SK-N-SH (cell line): ENCODE measurements at places on chromosomes 12 and 14. TPM values are rescaled to one million over a fixed set of nuclear protein-coding genes. Genes with fewer than 3 reads are reported as not detected.

TBX3 gene
- polyA plus RNA-seq = 10.2 and 11.3 TPM in 2 replicates

KRT3 gene
- not detected in 2 replicates for polyA plus RNA-seq

FOXM1 gene
- 17.0 and 29.9 TPM in 2 replicates for polyA plus RNA-seq

C12orf54 gene
- polyA plus RNA-seq = not detected in 2 replicates

DNA sequence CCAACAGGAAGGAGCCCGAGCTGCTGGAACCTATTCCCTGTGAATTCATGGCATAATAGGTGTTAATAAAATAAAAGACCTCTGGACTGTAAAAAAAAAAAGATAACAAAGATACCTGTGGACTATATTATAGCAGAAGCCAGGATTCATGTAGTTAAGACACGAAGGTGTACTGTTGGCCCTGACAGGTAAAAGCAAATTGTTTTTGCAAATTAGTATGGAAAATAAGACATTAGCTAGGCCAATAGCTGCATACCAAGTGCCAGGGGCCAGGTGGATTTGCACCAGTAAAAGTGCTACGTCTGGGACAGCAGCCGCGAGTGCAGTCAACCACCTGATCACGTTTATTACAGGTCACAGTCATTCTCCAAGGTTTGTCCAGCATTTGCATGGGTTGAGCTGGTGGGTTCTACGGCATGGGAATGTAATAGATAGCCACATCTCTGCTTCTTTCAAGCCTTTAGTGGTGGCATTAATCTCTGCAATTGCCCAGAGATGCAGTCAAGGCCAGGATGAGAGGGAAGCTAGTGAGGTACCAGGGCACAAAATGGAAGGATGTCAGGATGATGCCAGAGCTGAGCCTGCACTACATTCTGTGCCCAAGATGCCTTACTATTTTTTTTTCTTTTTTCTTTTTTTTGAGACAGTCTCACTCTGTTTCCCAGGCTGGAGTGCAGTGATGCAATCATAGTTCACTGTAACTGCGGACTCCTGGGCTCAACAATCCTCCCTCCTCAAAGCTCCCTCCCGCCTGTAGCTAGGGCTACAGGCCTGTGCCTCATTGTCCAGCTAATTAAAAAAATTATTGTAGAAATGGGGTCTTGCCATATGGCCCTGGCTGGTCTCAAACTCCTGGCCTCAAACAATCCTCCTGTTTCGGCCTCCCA is 26.3 kb downstream of the TNFAIP2 start:
- no peak for DNase-seq
- no peak overlapping the region for H3K4me3 ChIP-seq
- H3K36me3 ChIP-seq = no peaks in the 10 kb centered on the region

DNA sequence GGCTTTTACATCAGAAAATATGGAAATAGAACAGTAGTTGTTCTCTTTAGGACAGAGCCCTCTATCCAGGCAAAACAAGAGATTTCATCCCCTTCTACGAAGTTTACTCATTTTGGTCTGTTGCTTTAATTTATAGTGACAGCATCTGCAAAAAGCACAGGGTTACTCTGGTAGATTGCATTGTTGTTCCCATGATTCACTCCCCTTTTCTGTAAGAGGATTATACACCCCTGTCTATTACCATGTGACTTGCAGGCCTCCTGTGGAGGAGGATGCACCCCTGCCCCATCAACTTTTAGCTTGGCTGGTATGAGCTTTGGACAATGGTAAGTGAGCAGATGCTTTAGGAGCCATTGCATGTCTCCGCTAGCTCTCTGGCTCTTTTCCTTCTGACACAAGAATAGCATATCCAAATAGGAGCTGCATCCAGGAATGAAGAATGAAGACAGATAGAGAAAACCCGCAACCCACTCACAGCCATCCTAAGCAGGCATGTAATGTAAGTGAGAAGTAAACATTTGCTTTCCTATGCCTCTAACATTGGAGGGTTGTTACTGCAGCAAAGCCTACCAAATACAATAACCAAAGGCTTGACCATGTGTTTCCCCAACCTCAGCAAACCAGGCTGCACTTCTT is 304.2 kb downstream of the AKAP6 start:
- H3K36me3 ChIP-seq = no peaks in the 10 kb centered on the region
- H3K27ac ChIP-seq = no peak overlapping the region
- no peaks in the 10 kb centered on the region for H3K27me3 ChIP-seq
- DNase-seq = no peak

GRCh38 chr14:100109594-100109955 is 44.4 kb downstream of the EVL start:
- DNase-seq = no peak
- peaks cover 15% of the 10 kb centered on the region; the same call in 1 of the 2 replicates for H3K4me1 ChIP-seq
- no peaks in the 10 kb centered on the region for H3K36me3 ChIP-seq

DNA sequence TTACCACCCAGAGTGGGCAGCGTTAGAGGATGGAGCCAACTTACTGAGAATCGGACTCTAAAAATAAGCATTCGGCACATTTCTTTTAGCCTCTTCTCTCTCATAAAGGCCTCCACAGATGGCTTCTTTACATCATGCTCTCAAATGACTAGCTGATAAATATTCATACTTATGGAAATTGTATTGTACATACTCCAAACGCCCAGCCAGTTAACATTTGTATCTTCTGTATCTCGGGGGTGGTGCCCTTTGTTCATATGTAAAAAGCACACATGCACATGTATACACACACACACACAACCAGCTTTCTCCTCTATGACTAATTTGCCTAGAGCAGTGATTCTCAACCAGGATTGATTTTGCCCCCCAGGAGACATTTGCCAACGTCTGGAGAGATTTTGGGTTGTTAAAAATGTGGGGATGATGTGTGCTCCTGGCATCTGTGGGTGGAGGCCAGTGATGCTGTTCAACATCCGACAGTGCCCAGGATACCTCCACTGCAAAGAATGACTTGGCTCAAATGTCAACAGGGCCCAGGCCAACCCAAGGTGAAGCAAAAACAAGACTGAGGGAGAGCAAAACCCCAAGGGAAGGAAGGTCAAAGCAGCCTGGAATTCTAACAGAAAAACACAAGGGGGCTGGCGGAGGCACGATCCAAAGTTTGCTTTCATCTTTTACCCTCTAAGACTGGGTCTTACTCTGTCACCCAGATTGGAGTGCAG is 15.2 kb upstream of the CDK2AP1 start:
- DNase-seq = no peak
- no peaks in the 10 kb centered on the region for H3K27me3 ChIP-seq
- H3K27ac ChIP-seq = no peak overlapping the region
- H3K4me3 ChIP-seq = no peak overlapping the region
- peaks cover 18% of the 10 kb centered on the region for H3K36me3 ChIP-seq
- no peaks in the 10 kb centered on the region for H3K4me1 ChIP-seq

DNA sequence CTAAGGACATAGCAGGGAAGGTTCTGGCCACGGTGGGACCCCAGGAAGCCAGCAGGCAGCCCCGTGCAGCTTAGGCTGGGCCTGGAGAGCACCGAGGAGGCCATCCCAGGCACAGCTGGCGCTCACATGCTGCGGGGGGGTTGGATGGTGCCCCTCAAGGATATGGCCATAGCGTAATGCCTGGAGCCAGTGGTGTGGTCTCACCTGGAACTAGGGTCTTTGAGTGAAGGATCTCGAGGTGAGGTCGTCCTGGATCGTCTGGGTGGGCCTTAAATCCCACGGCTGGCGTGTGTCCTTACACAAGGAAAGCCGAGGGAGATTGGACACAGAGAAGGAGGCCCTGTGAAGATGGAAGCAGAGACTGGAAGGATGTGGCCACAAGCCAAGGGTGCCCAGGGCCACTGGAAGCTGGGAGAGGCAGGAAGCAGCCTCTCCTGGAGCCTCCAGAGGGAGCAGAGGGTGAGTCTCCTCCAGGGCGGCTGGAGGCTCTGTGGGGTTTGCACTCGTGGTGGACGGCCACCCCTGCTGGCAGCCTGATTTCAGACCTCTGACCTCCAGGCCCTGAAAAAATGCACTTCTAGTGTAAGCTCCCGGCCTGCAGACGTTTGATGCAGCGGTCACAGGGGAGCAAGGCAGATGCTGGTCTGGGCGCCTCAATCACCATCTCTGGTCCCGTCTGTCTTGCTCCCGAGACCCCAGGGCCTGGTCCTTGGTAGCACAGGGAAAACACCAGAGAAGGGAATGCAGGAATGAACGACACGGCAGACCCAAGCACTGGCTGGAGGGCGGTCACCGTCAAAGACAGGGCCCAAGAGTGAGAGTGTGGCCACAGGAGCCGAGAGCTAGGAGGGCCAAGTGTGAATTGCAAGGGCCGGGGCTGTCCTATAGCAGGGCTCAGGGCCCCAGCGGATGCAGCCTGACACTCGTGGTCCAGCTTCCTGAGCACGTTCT is 218.6 kb downstream of the KIF26A start:
- no peaks in the 10 kb centered on the region for H3K36me3 ChIP-seq
- no peaks in the 10 kb centered on the region for H3K4me1 ChIP-seq
- peak; percentile 31 for DNase-seq

DNA sequence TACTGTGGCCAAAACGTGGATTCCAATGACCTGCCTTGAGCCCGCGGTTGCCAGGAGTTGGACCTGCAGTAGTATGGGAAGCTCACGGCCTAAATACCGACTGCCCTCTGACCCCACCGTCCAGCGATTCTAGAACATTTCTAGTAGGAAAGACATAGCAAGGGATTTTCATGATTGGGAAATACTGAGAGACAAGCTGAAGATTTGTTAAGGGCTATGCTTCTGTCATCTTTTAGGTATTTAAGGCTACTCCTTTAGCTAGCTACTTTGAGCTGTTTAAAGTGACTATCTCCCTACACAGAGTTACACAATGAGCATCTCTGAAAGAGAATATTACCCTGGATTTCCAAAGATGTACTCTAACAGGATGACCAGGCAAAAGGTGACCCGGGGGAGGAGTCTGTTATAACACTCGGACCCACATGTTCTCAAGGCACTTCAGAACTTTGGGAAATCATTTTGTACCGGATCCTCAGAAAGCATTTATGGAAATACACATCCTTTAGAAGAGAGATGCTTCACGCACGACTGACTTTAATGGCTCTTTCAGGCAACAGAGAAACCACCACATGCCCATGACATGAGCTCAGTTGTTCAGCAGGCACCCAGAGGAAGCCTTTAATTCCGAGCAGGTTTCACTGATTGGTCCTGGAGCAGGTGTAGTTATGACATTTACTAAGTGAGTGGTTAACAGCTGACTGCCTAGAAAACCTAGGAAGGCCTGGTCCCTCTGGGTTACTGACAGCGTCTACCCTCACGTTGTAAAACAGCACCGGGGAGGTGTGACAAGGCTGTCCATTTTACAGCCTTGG is 4.2 kb downstream of the BAG5 start:
- DNase-seq = no peak
- H3K36me3 ChIP-seq = peaks cover 32% of the 10 kb centered on the region
- no peak overlapping the region for H3K4me3 ChIP-seq
- no peaks in the 10 kb centered on the region for H3K27me3 ChIP-seq

GRCh38 chr12:12976366-12976765 is 23.7 kb downstream of the HEBP1 start:
- H3K4me3 ChIP-seq = no peak overlapping the region
- DNase-seq = no peak
- H3K27me3 ChIP-seq = no peaks in the 10 kb centered on the region
- peaks cover 39% of the 10 kb centered on the region for H3K36me3 ChIP-seq
- peaks cover 20% of the 10 kb centered on the region for H3K4me1 ChIP-seq

DNA sequence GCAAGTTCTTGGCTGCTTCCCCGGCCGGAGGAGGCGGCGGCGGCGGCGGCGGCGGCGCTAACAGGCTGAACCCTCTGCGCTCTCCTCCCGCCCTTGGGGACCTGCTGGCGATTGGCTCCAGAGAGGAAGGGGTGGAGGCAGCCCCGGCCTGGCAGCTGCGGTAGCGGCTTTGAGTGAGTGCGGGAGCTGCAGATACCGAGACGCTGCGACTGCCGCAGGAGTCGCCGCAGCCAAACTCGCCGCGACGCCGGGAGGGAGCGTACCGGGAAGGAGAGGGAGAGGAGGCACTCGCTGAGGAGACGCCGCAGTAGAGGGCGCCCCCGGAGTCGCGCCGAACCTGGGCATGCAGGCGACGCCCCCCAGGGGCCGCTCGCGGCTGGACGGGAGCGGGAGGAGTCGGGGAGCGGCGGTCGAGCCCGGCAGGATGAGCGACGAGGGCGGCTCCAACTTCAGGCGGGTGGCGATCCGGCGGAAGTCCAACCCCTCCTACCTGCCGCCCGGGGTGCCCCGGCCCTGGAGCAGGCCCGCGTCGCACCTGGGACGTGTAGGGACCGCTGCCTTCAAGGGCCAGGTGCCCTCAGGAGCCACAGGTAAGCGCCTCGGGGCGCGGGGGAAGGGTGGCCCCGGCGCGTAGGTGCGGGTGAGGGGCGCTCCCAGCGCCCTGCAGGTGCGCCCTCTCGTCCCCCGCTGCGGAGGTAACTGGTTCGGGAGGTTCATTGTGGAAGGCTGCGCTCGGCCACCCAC is at the start of gene FGD4:
TSS of gene FGD4 (plus strand) at position 189 of the 744 bp plus-strand sequence.
- peak within 1 kb of the TSS; percentile 73 for H3K4me3 ChIP-seq
- peaks cover 9% of the 10 kb centered on the region; the same call in 1 of the 2 replicates for H3K4me1 ChIP-seq
- peak; percentile 94 for DNase-seq
- no peaks in the 10 kb centered on the region for H3K36me3 ChIP-seq
- no peak within 1 kb of the TSS for H3K27ac ChIP-seq

- no peaks in the 10 kb centered on the region for H3K36me3 ChIP-seq
- H3K4me1 ChIP-seq = no peaks in the 10 kb centered on the region; the same call in 1 of the 2 replicates
- no peak for DNase-seq
- H3K27ac ChIP-seq = no peak overlapping the region
These were observed 1.5 kb downstream of the BCL2L14 start for GRCh38 chr12:12072064-12072760.

GRCh38 chr12:58656254-58657009 is 263.9 kb downstream of the LRIG3 start:
- no peak for DNase-seq
- no peaks in the 10 kb centered on the region for H3K36me3 ChIP-seq
- H3K27me3 ChIP-seq = no peaks in the 10 kb centered on the region

DNA sequence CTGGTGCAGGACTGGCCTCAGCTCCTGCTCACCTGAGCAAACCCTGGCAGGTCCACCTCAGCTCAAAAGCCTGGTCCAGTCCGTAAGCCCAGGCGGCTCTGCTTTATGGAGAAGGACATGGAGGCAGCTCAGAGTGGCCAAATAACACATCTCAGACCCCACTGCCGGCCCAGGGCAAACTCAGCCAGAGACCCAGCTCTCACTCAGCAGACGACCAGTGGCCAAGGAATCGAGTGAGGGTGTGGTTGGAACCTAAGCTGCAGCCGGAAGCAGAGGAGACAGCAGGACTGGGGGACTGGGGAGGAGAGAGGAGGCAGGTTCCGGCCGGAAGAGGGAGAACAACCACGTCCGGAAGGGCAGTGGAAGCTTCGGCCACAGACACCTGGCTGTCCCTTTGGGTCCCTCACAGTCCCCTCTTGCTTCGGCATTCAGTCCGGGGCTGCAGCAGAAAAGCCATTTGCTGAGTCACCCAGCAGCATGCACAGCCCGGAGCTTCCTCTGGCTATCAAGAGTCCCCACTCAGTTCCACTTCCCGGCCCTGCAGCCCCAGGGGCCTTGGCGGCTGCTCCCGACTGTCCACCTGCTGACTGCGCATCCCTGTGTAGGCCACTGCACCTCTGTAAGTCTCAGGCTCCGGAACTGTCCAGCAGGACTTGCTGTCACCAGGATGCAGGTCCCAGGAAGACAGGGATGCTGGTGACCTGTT is 104.0 kb downstream of the CALM1 start:
- DNase-seq = peak; percentile 10
- no peak overlapping the region for H3K4me3 ChIP-seq
- no peaks in the 10 kb centered on the region for H3K27me3 ChIP-seq
- H3K36me3 ChIP-seq = no peaks in the 10 kb centered on the region
- no peak overlapping the region for H3K27ac ChIP-seq

- H3K27ac ChIP-seq = no peak overlapping the region
- peaks cover 3% of the 10 kb centered on the region; the same call in 1 of the 2 replicates for H3K36me3 ChIP-seq
- H3K4me3 ChIP-seq = peak overlapping the region; percentile 24; the same call in 1 of the 2 replicates
These were observed 9.4 kb downstream of the PLD4 start for GRCh38 chr14:104933746-104934733.

GRCh38 chr14:55127460-55127951 is 1.5 kb upstream of the LGALS3 start:
- H3K36me3 ChIP-seq = no peaks in the 10 kb centered on the region
- H3K4me3 ChIP-seq = no peak overlapping the region
- no peak overlapping the region for H3K27ac ChIP-seq
- no peak for DNase-seq
- H3K27me3 ChIP-seq = no peaks in the 10 kb centered on the region
